Activated T-helper 1 cell treated with anti-CD3 and anti-CD28 coated beads, Interleukin-12 subunit alpha, Interleukin-12 subunit beta, Interleukin-2, Interleukin-4 antibody, amounts not matched to agents 30 ng/mL and 10 ng/mL and 1 ng/mL, durations not matched to agents 14 hours and 24 hours and 36 hours (primary cell): ENCODE measurements at places on chromosomes 5 and 9. TPM values are rescaled to one million over a fixed set of nuclear protein-coding genes. Genes with fewer than 3 reads are reported as not detected.

DNA sequence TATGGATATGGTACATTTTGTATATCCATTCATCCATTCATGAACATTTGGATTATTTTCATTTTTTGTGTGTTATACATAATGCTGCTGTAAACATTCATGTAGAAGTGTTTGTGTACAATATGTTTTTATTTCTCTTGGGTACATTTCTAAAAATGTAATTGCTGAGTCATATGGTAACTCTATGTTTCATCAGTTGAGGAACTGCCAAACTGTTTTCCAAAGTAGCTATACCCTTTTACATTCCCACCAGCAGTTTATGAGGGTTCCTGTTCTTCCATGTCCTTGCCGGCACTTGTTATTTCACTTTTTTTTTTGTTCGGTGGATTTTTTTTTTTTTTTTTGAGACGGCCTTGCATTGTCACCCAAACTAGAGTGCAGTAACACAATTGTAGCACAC, 54.0 kb upstream of the MCCC2 start:
- H3K4me3 ChIP-seq: no peak overlapping the region
- no peaks in the 10 kb centered on the region for H3K27me3 ChIP-seq
- peaks cover 23% of the 10 kb centered on the region for H3K4me1 ChIP-seq
- no peak for DNase-seq

GRCh38 chr5:169933616-169934015, 46.7 kb downstream of the INSYN2B start:
- H3K36me3 ChIP-seq: peaks cover 21% of the 10 kb centered on the region
- DNase-seq: no peak

DNA sequence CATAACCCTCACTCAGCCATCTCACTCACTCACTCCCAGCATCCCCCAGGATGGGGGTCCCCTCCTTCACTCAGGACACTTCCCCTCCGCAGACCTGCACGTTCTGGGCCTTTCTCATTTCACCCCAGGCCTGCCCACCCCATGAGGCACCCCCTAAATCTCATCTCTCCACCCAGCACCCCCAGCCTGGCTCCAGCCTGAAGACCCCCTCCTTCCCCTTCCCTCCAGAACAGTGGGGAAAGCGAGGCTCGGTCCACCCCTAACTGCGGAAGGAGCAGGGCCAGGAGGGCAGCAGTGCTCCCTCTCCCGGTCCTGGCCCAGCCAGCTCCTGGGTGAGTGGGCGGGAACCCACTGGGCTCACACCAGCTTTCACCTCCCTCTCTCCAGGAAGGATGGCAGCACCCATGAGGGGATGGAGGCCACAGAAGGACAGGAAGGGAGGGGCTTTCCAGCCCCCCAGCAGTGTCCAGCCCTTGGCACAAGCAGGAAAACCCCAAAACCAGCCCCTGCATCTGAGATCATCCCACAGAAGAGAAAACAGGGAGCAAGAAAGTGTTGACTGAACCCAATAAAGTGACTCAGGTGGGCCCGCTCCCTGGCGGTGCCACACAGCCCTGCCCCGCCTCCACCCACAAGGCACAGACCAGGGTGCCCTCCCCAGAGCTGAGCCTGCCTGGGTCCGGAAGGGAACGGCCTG, 55.0 kb downstream of the LRSAM1 start:
- DNase-seq: no peak
- H3K4me3 ChIP-seq: no peak overlapping the region
- peaks cover 5% of the 10 kb centered on the region for H3K4me1 ChIP-seq
- H3K27me3 ChIP-seq: no peaks in the 10 kb centered on the region
- H3K27ac ChIP-seq: no peak overlapping the region
- H3K36me3 ChIP-seq: peaks cover 2% of the 10 kb centered on the region

DNA sequence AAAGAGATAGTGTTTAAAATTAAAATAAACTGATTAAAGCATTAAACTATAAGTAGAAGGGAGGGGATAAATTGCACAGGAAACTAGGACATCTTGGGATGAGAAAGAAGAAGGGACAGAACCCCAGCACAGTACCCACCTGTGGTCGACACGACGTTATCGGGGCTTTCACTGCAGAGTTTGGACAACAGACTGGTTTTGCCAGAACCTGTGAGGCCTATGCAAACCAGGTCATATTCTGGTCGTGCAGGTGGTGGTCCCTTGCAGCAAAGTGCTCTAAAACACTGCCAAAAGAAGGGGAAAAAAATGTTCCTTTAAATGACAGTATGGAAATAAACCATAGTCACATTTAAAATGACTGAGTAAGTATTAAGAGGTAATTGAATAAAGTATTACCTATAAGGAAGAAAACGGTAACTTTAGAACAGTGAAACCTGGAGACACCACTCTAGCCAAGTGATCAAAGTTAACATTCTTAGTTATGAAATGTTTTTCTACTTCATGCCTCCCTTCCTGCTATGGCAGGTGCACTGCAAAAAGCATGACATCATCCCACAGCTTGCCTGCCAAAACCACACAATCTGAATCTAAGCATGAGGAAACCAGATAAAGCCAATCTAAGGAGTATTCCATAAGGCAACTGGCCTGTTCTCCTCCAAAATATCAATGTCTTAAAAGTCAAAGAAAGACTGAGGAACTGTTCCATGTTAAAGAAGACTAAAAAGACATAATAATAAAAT, 138.6 kb downstream of the ARL15 start:
- H3K36me3 ChIP-seq: peaks cover 5% of the 10 kb centered on the region
- no peaks in the 10 kb centered on the region for H3K27me3 ChIP-seq
- no peak for DNase-seq
- no peak overlapping the region for H3K27ac ChIP-seq
- no peaks in the 10 kb centered on the region for H3K4me1 ChIP-seq

- no peaks in the 10 kb centered on the region for H3K36me3 ChIP-seq
- no peak for DNase-seq
- H3K27me3 ChIP-seq: peaks cover 1% of the 10 kb centered on the region
- no peaks in the 10 kb centered on the region for H3K4me1 ChIP-seq
Measured at GRCh38 chr5:176296-176823, 14.9 kb upstream of the LRRC14B start.

Gene ESM1
- total RNA-seq: not detected in 2 replicates
